ENCODE measurements at places on chromosomes 3 and 15.

GRCh38 chr3:52341123-52341522 is 25.0 kb downstream of the DNAH1 start:
- no peak for DNase-seq

DNA sequence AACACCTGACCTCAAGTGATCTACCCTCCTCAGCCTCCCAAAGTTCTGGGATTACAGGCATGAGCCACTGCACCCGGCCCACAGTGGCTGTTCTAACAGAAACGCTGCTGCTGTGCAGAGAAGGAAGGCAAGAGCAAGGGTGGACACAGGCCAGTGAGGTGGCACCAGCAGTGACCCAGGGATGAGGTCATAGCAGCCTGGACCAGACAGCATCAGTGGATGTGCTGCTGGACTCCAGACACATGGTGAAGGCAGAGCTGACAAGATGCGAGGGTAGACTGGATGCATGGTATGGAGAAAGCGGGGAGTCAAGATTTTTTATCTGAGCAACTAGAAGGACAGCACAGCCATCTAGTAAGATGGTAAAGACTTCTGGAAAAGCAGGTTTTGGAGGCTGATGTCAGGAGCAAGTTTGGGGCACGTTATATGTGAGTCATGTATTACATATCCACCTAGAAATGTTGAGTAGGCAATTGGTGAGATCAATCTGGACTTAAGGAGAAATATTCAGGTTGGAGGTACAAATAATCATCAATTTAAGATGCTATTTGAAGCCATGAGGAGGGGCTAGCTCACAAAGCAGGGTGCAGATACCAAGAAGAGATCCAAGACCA is 22.1 kb upstream of the TJP1 start:
- no peak for DNase-seq

DNA sequence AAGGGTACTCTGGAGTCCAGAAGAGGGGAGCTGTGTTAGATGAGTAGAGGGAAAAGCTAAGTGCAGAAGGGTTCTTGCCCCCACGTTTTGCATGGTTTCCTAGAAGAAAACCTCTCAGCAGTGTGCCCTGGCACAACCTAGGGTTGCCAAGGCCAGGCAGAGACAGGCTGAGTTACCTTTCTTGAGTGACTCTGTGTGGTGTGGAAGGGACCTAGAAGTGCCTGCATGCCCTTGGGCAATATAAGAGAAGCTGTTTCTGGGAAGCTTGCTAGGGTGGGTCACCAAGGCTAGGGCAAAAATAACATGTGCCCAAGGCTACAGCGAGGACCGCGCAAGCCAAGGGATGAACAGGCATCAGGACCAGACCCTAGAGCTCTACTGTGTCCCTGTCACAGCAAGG is 3.4 kb upstream of the SAMD7 start:
- no peak for DNase-seq

DNA sequence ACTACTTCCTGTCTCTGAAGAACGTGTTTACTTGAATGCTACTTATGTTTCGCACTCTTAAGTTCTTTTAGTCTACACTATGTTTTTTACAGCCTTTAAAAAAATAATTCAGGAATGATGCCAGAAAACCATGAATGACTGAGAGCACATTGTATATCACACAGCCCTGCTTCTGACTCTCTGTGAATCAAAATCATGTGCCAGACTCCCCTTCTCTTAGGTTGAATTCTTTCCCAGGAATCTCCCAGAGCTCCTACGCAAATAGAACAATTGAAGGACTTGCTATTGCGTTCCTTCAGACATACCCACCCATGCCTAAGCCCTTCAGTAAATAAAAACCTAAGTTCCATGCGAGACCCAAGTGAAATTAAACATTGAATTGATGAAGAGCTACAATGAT is 782.0 kb upstream of the ALCAM start:
- no peak for DNase-seq

DNA sequence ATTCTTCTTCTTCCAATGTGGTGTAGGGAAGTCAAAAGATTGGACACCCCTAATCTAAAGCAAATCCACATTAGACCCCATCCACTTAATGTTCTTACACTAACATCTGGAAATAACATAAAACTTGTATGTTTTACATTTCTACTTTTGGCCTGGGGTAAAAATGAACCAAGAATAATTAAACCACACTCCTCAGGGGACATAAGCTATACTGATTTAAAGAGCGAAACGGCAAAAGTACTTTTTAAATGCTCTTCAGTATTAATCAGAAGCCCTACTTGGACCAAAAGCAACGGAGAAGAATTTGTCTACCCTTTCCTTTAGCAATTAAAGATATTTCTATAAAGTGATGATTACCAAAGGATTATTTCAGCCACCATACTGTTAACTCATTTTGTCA is 123.9 kb downstream of the TMCC1 start:
- no peak for DNase-seq

GRCh38 chr3:13480340-13481318 is 523 bp downstream of the HDAC11 start:
- DNase-seq = peak; percentile 43

- no peak for DNase-seq
These were observed 41.0 kb upstream of the IREB2 start for GRCh38 chr15:78396976-78397375.

DNA sequence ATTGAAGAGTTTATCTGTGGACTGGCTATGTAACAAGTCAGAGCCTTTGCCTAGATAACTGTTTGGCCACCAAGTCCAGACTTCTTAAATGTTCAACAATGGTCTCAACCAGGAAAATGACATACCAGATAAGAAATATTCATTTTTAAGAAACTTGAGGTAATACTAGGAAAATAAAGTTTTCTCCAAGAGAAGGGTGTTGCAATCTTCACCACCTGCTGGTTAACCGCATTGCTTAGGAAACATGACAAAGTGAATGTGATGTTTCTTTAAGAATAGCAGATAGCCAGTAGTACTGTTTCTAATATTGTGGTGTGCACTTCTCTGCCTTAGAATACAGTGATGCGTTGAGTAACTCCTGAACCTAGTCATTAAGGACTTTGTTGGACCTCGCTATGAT is 321.5 kb upstream of the CADM2 start:
- no peak for DNase-seq

DNA sequence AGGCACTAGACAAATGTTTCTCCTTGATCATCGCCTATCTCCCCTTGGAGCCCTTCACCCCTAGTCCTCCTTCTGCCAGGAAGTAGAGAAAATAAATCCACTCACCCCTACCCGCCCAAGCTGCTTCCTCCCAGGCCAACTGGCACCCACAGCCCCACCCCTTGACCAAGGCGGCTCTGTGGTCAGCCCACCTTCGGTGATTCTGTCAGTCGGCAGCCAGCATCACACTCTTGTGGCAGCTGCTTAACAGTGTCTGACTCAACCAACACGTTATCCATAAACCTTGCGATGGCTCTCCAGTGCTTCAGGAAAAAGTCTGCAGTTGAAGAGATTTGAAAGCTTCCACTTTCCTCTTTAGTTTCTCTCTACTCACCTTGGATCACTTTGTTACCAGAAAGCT is 7.6 kb downstream of the SHF start:
- DNase-seq = no peak

DNA sequence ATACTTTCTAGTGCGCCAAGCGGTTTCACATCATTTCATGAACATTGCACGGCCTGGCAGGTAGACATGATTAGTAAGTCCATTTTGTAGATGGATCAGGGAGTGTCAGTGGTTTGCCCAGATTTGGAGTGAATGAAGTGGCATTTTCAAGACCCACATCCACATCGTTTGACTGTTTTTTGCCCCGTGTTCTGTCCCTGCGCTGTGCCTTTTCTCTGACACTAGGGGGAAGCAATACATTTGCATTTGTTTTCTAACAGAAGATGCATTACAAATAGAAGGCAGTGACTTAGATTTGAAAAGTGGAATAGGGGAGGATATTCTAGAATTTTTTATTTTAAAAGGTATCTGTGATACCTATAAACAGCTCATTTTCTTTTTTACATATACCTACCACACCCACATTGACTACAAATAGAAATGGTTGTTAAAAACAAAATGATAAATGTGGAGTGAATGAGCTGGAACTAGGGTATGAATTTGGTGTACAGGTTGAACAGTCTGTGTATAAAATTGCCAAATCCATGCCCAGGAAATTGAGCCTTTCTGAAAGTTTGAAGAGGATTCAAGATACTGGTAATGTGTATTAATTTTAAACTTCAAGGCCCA is 98.0 kb downstream of the USP13 start:
- no peak for DNase-seq

DNA sequence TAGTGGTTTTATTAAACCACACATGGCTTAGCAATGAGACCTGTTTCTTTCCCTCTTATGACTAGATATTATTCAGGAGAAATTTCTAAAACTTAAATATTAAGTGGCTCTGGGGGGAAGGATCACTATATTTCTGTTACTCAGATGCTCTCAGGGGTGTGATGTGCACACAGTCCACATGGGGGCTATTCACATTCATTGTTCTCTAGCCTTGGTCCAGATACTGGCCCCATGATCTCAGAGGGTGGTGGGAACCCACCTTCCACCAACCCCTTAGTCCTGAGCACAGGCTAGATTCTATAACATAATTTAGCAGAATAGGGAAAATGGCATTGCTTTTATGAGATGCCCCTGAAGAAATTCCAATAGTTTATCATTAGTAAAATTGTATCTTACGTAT is 149.0 kb upstream of the ST8SIA2 start:
- no peak for DNase-seq

DNA sequence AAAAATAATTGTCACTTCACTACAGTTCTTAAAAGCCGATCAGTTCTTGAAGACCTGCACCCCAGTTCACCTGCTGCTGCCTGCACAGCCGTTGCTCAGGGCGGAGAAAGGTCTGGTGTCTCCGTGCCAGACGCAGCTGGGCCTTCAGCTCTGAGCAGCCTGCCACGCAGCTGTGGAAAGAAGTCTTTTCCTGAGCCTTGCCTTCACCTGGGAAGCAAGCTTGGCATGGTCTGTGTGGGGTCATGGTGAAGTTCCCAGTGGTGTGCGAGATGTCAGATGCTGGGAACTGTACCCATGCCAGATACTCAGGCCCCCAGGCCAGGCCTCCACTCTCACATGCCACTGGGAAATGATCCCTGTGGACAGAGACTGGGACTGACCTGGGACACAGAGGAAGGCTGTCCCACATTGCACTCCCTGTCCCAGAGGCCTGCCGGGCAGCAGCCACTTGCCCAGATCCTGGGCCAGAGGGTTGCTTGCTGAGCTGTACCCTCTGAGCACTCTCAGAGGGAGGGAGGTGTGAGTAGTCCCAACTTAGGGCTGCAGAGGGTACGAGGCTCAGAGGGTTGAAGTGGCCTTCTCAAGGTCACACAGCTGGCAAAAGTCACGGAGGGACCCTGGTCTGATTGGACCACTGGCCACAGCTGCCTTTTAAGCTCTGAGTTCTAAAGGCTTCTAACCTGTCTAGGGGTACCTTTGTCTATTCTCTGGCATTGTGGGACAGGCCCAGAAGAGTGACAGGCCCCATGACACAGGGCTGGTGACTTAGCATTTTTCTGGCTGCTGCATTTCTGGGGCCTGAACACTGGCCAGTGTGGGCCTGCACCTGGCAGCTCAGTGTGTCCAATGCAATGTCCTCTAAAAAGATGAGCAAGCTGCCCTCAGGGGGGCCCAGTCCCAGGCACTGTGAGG is 55.4 kb downstream of the KLF13 start:
- DNase-seq = no peak

GRCh38 chr3:197847866-197848401 is 56.9 kb downstream of the LRCH3 start:
- DNase-seq = no peak

DNA sequence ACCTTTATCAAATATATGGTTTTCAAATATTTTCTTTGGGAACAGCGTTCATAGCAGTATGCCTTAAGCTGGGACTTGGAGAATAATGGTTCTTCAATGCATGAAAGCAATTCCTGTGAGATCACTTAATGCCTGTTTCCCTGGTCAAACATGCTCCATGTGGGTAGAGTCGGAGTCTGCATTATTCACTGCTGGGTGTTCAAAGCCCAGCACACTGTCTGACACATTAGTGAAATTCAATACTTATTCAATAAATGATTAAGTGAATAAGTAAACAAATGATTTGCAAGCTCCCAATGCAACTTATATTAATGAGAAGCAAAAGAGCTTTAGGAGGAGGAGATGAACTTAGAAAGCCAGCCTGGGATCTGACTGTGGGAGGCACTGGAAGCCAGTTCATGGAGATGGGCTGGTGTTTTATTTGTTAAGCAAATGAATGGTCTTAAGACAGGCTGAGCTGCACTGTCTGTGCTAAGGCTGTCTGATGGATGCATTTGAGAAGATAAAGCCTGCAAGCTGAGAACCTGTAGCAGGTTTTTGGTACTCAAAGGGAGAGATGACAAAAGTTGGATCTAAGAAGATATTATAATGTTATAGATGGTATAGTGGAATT is 490.8 kb downstream of the MCTP2 start:
- DNase-seq = no peak

DNA sequence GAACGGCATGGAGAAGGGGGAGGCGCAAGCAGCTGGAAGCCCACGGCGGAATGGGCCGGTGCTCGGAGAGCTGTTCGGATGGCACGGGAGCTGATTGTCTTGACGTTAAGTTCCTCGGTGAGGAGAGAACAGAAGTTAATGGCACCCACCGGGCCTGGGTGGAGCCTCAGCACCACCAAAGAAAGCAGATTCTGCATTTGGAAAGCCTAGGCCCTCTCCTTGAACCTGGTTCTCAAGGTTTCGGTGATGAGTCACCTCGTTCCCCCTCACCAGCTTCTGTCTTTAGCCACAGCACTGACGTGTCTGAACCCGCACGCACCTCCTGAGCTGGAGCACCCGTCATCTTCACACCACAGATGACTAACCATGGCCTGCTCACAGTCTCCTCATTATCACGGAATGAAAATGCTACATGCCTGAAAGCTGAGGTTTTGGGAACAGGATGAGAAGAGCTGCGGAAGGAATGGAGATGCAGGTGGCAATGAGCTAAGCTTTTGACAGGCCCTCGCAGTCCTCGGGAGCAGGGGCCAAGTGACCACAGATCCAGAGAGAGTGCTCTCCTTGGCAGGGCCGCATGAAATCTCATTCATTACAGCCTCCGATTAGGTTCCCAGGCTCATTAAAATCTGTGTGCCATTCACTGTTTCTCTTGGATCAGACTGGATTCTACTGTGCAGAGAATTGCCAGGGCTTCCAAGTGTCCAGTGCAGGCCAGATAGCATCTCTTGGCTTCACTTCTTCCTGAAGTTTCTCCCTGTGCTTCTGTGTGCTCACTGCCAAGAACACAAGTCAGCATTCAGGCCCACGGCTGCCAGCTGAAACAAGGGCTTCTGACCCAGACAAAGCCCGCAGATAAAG is 96.3 kb upstream of the DLG1 start:
- no peak for DNase-seq

DNA sequence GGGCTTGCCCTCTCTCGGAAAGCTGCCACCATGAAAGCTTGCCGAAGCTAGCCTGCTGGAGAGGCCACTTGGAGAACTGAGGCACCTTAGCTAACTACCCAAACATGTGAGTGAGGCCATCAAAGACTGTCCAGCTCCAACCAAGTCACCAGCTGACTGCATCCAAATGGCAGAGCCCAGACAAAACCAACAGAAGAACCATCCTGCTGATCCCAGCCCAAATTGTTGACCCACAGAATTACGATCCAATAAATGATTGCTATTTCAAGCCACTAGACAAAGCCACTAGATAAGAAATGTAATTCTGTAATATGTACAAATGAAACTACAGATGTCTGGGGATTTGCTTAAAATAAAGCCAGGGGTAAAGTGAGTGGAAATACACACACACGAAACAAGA is 109.8 kb upstream of the TRPM1 start:
- no peak for DNase-seq
